Cardiac septum (tissue), 1 donor: ENCODE measurements at places on chromosomes 13 and 19. TPM values are rescaled to one million over a fixed set of nuclear protein-coding genes. Genes with fewer than 3 reads are reported as not detected.

- DNase-seq: no peak
Observed at GRCh38 chr13:81388400-81388799, 1047.5 kb upstream of the SPRY2 start.

Gene DENND1C
- total RNA-seq: 0.78 TPM

DNA sequence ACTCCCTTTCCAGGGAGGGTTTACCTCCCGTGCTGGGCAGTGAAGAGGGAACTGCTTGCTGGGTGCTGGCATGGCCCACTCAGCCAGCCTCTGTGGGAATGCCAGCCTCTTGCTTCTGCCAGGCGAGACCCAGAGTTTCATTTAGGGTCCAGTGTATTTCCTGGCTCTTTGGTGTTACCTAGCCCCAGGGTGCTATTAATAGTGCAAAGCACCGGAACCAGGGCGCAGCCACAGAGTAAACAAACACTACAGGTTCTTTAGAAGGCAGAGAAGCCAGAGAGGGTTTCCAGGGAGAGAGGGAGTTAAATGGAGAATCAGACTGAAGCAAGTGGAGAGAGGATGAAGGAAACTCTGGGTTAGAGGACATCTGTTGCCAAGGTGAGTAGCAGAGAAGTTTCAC lies 74.9 kb upstream of the SPATA13 start:
- no peak for DNase-seq

- DNase-seq: no peak
Observed at GRCh38 chr13:45410001-45410400, 8.2 kb downstream of the SLC25A30 start.

Gene PKN1
- total RNA-seq: 136 TPM

GRCh38 chr19:50444059-50444458 lies 11.4 kb downstream of the MYBPC2 start:
- no peak for DNase-seq

DNA sequence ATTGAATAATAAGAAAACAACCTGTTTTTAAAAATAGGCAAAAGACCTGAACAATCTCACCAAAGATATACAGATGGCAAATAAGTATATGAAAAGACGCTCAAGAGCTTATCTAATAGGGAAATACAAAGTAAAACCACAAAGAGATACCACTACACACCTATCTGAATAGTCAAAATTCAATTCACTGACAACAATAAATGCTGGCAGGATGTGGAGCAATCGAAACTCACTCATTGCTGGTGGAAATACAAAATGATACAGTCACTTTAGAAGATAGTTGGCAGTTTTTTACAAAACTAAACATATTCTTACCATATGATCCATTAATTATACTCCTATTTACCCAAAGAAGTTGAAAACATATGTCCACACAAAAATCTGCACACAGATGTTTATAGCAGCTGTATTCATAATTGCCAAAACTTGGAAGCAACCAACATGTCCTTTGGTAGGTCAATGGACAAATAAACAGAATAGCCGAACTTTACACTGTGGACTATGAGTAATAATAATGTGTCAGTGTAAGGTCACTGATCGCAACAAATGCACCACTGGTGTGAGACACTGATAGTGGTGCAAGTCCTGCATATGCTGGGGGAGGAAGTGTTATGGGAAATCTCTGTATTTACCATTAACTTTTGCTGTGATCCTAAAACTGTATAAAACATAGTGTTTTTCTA lies 20.8 kb downstream of the ZC3H13 start:
- DNase-seq: no peak

GRCh38 chr19:16626796-16627192 lies 1.2 kb downstream of the MED26 start:
- no peak for DNase-seq
